ENCODE measurements at places on chromosomes 12 and 14. TPM values are rescaled to one million over a fixed set of nuclear protein-coding genes. Genes with fewer than 3 reads are reported as not detected.

DTX1 gene
- total RNA-seq, result 18.0 TPM

CPNE6 gene
- 0.12 TPM for total RNA-seq

DNA sequence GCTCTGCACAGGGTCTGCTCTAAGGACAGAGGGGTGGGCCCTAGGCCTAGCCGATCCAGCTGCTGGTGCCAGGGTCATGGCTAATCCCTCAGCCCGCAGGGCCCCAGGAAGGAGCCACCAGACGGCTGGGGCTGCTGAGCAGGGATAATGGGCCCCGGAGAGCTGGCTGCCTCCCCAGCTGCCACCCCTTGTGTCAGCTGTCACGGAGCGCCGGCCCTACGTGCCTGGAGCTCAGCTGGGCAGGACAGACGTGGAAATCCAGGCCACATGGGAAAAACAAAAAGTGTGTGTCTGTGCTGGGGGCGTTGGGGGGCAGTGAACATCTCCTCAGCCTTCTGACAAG lies 36.2 kb downstream of the CHGA start:
- H3K4me1 ChIP-seq, result no peaks in the 10 kb centered on the region
- H3K4me3 ChIP-seq, result no peak overlapping the region
- no peaks in the 10 kb centered on the region for H3K27me3 ChIP-seq
- no peak overlapping the region for H3K27ac ChIP-seq
- no peak for DNase-seq
- no peaks in the 10 kb centered on the region for H3K36me3 ChIP-seq

- no peak overlapping the region for H3K27ac ChIP-seq
- no peaks in the 10 kb centered on the region for H3K4me1 ChIP-seq
- peaks cover 44% of the 10 kb centered on the region for H3K27me3 ChIP-seq
- no peaks in the 10 kb centered on the region for H3K36me3 ChIP-seq
- no peak for DNase-seq
These were observed 44.5 kb downstream of the DIO3 start for GRCh38 chr14:101605836-101606235.

GRCh38 chr12:65287426-65287825 lies 8.9 kb downstream of the MSRB3 start:
- no peaks in the 10 kb centered on the region for H3K4me1 ChIP-seq
- H3K36me3 ChIP-seq, result no peaks in the 10 kb centered on the region
- no peak overlapping the region for H3K4me3 ChIP-seq
